ENCODE measurements at places on chromosomes 2 and 18.
A peak's percentile ranks its signal among the peaks of the same experiment; 100 is the strongest.

GRCh38 chr2:214543386-214543955 lies 132.6 kb downstream of the VWC2L start:
- no peak for DNase-seq

DNA sequence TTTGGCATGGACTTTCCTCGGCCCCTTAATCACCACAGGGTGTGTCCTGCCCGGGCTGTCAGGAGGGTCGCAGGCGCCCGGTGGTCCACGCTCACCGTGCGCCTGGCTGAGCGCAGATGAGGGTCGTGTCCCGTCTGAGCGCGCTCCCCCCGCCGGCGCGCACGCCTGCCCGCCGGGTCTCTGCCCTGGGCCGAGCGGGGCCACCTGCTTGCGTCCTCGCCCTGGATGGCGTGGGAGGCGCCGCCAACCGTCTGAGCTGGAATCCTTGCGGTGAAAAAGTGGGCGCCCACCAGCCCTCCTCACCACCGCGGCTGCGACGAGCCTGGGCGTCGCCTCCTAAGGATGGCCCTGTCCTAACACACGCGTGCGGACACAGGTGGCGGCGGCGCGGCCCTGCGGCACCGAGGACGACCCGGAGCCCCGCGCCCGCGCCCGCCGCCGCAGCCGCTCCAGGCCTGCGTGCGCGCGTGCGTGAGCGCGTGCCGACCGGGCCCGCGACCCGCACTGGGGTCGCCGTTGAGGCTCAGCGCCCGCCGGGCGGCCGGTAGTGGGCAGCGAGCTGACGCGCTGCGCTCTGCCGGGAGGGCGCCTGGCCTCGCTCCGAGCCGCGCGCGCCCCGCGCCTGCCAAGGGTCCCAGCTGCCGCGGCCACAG lies 126.6 kb downstream of the ARHGEF4 start:
- DNase-seq: no peak

DNA sequence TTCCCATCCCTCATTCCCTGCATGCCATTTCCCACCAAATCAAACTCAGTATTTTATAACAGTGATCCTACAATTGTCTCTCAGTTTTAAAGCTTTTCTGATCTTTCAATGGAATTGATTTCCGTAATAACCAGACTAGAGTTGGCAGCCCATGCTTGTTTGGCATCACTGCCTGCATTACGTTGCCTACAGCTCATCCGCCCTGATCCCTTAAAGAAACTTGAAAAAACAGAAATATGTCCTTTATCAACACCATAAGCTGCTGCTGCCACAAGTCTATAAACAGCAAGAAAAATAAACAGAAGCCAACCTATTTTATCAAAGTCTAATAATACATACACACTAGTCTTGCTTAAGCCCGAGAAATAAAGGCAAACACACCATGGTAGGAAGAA lies 331.0 kb downstream of the METTL4 start:
- DNase-seq: no peak

GRCh38 chr18:55320424-55321264 lies 267.3 kb downstream of the TCF4 start:
- no peak for DNase-seq

DNA sequence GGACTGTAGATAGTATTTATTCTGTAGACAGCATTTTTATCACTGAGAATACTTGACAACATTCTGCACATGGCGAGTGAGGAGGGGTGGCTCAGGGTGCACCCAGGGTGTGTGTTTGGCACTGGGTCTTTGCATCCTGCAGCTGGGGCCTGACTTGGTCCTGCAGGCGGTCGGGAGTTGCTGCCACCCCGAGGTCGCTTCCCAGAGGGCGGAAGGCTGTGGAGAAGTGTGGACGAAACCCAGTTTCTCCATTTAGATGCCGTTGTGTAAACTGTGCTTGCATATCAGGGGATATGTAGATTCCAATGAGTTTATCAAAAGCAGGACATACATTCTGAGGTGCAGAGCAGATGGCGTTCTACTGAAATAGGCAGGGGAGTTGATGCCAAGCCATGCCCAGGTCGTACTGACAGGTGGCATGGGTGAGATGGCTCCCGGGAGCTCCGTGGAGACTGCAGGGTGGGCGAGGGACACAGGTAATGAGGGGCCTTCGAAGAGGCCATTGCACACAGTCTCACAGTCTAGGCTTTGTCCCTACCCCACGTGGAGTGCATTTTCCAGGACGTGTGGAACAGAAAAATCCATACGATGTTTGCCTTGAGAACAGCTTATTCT lies 74.5 kb downstream of the RTP5 start:
- no peak for DNase-seq

DNA sequence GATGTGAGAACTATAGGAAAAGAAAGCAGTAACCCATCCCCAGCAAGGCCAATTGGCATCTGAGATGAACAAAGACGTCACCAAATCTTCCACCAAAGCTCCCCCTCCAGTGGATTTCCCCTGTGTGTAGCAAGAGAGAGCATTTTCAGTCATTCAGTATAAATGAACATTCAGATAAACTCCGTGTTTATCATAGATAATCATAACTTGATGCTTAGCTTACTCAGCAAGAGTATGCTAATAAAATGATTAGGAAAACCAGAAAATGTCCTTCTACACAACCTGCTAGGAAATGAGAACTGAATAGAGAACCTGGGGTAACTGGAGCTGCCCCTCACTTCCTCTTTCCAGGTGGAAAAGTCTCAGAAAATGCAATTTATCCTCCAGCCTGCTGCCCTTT lies 198.0 kb upstream of the CCDC150 start:
- no peak for DNase-seq

GRCh38 chr2:42503291-42503690 lies 9.5 kb upstream of the KCNG3 start:
- no peak for DNase-seq

DNA sequence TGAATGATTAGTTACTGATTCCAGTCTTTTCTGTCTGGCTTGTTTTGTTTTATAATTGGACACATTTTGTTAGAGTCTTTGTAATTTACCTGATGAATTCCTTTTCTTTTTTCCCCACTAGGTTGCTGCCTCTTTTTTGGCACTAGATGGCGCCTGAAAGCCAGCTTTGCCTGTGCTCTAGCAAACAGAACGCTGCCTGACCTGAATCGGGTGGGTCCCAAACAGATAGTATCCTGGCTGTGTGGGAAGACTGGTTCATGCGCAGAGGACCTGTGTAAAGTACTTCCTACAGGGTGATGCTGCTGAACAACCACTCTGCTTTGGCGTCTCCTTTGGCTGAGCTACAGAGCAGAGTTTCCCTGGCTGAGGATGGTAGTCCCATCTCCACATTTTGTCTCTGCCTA lies 288.2 kb downstream of the IKZF2 start:
- no peak for DNase-seq

GRCh38 chr18:58902961-58903360 lies 38.3 kb downstream of the ZNF532 start:
- no peak for DNase-seq

- DNase-seq: peak; percentile 63
Measured at GRCh38 chr2:70141212-70141901, 49.5 kb downstream of the C2orf42 start.

DNA sequence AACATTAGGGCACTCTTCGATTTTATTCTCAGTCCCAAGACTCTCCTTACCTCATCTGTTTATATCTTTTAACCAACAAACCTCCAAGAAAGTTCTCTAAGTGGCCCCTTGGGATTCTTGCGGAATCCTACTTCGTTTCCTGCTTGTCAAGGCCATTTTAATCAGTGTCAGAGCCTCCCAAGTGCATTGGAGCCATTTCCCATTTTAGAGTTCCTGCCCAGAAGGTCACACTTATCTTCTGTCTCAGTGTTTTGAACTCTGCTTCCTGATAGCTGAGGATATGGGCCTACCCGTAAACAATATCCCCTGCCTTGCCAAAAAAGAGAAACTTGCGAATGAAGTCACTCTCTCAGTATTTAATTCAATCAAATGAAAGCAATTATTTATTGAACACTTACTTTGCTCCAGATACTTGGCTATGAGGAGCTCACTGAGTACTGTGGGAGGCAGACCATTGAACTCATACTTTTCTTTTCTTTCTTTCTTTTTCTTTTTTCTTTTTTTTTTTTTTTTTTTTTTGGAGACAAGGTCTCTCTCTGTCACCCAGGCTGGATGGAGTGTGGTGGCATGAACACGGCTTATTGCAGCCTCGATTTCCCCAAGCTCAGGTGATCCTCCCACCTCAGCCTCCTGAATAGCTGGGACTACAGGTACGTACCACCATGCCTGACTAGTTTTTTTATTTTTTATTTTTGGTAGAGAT lies 5.7 kb upstream of the NOSTRIN start:
- DNase-seq: no peak

DNA sequence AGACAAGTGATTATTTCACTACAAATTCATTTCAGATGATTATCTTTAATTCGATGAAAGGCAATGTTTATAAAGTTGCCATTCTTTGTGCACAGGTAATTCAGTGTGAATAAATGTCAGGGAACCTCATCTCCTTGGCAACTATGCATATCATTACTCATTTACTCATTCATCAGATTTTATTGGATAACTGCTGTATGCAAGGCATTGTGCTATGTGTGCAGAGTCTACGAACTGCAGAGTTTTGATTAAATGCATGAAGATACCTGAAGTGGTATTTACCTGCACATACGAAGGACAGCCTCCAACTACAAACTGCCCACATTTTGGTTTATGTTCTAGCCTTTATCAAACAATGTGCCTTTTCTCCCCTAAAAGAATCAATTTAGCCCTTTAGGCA lies 3.5 kb downstream of the RND3 start:
- no peak for DNase-seq

DNA sequence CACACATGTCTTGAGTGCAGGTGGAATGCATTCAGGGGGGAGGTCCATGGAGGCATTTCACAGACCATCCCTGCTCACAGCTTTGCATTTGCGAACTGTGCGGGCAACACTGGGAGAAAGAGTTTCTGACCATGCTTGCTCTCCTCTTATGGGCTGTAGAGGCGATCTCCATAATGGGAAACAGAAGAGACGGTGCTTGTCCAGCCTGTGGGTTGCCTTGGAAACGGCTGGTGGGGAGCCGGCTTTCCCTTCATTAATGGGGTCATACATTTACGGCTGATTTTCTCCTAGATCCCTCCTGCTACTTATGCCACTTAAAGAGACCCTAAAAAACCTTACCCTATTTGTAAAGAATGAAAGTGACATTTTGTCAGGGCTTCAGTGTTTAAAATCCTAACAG lies 147.4 kb downstream of the SOX11 start:
- no peak for DNase-seq

DNA sequence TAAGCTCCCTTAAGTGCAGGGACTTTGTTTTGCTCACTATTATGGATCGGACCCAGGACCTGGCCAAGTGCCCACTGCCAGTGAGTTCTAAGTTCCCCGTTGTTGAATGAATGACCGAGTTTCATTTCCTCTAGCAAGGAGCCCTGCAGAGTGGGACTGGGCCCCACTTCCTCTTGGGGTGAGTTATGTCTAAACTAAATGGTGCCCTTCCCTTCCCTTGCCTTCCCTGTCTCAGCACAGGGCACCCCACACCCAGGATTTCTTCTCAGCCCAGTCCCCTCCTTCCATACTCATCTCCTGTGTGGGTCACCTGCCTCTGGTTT lies 195.3 kb upstream of the HS6ST1 start:
- DNase-seq: no peak

- DNase-seq: no peak
Measured at GRCh38 chr2:63378589-63378988, 209.7 kb downstream of the WDPCP start.

DNA sequence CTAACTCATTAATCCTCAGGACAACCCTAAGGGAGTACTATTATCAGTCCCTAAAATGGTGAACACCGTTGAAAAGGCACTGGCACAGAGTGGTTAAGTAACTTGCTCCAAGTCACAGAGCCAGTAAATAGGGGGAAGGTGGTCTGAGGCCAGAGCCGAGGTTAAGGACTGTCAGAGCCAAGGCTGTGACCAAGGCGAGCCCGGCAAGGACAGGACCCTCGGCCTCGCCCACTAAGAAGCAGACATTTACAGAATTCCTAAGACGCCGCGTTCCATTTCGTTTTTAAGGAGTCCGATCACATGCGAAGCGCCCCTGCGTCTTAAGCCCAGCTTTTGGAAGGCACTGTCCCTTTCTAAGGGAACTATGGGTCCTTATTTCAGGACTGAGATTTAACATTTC lies 1.1 kb downstream of the PDIA6 start:
- no peak for DNase-seq

DNA sequence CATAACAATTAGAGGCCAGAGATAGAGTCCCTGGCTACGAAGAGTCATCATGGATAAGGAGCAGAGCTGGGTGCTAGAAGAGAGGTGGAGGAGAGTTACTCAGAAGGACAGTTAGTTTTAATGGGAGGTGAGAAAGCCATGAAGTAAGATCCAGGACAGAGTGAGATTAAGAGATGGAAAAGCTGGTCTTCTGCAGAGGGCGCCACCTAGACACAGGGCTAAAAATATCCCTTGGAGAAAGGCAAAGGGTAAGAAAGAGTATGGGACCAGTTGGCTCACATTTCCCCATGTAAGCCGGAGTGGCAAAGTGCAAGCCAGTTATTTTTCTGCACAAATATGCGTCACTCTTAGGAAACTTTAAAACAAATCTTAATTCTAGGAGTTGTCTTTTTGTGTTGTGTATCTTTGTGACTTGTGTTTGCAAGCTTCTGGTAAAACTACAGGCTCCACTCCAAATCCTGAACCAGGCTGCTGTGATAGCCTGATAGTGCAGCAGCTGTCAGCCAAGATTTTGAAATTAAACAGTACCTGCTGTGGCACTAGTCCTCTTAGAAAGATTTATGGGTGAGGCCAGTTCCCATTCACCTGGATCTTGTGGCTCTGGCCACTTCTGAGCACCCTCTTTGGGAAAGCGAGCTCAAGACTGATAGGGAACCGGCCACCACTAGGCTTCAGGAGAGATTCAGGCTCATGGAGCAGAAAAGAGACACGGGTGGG lies 204.2 kb downstream of the TPGS2 start:
- DNase-seq: no peak

DNA sequence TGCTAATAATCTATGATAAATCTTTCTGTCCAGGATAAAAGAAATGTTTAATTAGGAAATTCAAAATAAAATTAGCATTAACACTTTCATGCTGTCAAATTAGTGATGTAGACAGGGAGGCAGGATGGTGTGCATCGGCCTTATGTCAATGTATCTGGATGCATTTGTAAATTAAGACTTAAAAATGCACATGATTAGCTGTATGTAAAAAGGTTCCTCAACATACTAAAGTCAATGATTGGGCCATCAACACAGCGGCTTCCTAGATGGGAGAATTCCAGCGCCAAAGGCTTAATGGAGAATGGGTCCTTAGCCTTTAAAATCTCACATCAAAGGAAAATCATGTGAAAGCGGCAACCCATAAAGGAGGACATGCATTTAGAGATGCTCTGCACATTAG lies 77.5 kb upstream of the ZEB2 start:
- no peak for DNase-seq

GRCh38 chr2:80086831-80087230 lies 217.7 kb downstream of the LRRTM1 start:
- DNase-seq: no peak

GRCh38 chr2:42086500-42086953 lies 38.7 kb downstream of the PKDCC start:
- peak; percentile 16 for DNase-seq

- DNase-seq: no peak
Measured at GRCh38 chr2:175732531-175732930, 269.5 kb downstream of the LNPK start.

DNA sequence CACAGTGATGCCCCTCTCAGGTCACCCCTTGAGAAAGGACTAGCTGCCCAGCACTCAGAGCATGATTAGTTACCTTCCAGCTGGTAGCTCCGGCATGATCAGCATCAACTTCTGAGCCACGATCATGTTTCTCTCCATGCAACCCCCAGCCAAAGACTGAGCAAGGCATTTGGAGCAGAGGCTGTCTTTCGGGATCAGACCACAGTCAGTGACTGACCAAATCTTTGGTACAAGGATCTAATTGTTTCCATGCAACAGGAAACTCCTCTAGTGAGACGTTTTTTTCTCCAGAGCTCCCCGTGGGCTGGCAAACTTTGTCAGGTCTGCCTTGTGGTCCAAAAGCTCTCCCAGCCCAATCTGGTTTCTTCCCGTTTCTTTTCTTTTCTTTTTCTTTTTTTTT lies 244.3 kb downstream of the METTL4 start:
- DNase-seq: no peak
